ENCODE measurements at places on chromosomes 12 and 14.

DNA sequence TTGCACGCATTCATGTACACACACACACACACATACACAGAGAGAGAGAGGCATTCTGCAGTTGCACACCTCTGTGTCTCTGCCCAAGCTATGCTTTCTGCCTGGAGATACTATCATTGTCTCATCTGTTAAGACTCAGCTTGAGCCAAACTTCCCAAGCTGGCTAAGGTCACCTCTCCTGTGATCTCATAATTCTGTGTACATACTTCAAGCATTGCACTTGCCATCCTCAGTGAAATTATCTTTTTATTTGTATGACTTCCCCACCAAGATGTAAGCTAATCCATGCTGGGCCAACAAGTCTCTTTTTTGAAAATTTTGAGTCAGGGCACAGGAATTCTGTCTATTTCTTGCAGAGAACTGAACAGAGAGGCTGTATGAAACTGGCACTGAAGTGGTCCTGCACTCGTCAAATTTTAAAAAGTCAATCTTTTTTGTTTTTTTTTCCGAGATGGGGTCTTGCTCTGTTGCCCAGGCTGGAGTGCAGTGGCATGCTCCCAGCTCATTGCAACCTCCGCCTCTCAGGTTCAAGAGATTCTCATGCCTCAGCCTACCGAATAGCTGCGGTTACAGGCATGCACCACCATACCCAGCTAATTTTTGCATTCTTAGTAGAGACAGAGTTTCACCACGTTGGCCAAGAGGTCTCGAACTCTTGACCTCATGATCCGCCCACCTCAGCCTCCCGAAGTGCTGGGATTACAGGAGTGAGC is 44.3 kb downstream of the TMTC1 start:
- no peak for DNase-seq

GRCh38 chr12:108357834-108358579 is 18.9 kb upstream of the CMKLR1 start:
- no peak for DNase-seq

- DNase-seq: no peak
Observed at GRCh38 chr12:27840229-27840999, 60.4 kb upstream of the MANSC4 start.

GRCh38 chr12:52221912-52222457 is 11.1 kb upstream of the KRT7 start:
- peak; percentile 33 for DNase-seq

DNA sequence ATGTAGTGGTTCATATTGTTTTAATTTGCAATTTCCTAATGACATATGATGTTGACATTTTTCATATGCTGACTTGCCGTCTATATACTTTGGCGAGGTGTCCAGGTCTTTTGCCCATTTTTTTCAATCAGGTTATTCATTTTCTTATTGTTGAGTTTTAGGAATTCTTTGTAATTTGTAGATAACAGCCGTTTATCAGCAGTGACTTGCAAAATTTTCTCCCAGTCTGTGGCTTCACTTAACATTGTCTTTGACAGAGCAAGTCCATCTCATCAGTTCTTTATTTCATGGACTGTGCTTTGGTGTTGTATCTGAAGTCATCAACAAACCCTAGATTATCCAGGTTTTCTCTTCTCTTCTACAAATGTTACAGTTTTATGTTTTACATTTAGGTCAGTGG is 12.6 kb upstream of the KLHDC2 start:
- no peak for DNase-seq

DNA sequence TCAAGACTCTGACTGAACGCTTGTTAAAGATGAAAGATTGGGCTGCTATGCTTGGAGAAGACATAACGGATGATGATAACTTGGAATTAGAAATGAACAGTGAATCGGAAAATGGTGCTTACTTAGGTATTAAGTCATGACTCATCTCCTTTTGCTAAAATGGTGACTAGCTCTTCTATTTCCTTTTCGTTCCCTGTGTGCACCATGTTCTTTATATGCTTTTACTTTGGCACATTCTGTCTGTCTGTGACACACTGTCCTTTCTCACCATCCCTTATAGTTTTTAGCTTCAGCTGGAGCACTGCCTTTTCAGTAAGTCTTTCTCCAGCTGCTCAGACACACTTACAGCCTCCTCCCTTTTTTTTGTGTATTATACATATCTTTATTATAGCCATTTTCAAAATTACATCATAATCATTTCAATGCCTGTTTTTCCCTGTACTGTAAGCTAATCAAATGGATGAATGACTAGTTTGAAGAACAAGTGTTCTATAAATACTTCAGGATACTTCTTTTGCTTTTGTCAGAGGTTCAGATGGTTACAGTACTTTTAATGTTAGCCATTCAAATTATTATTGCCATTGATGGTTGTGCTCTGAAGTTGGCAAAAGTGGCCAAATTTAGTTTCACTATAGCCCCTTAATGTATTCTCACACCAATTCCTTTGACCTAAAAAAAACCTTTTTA is 68.6 kb downstream of the MIA2 start:
- DNase-seq: no peak

DNA sequence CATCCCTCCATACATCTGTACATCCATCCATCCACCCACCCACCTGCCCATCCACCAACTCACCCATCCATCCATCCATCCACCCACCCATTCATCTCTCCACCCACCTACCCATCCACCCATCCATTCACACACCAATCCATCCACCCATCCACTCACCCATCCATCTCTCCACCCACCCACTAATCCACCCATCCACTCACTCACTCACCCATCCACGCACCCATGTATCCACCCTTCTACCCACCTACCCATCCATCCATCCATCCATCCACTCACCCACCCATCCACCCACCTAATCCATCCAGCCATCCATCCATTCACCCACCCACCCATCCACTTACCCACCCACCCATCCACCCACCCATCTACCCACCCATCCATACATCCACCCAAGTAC is 16.2 kb downstream of the GALNT9 start:
- DNase-seq: no peak

- no peak for DNase-seq
Observed at GRCh38 chr14:28570391-28570790, 196.2 kb upstream of the FOXG1 start.

GRCh38 chr12:64007853-64008252 is 163.4 kb downstream of the SRGAP1 start:
- no peak for DNase-seq

GRCh38 chr12:119157528-119157927 is 21.2 kb upstream of the HSPB8 start:
- DNase-seq: no peak

DNA sequence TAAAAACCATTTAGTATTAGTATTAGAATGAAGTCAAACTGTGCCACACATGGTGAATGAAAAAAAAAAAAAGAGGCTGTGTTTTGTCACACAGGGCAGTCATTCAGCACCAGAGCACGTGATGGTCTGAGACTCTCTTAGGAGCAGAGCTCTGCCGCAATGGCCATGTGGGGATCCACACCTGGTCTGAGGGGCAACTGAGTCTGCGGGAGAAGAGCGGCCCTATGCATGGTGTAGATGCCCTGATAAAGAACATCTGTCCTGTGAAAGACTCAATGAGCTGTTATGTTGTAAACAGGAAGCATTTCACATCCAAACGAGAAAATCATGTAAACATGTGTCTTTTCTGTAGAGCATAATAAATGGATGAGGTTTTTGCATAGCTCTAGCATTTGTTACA is 12.2 kb upstream of the BDKRB1 start:
- no peak for DNase-seq

DNA sequence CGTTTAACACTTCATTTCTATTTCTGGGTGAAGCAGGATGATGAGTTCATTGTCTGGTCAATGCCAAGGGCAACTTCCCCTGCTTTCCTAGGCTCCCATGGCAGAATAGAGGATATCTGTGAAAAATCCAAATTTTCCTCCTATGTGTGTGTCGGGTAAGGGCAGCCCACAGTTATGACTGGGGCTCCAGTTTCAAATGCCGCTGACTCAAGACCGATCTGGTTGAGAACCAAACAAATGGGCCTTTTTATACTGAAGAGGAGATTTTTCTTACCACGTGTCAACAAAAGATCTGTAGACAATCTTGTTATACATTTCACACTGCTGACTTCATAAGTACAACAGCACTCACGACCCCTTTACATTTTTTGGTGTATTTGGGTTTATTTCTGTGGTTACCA is 120.8 kb downstream of the CHST11 start:
- DNase-seq: no peak

DNA sequence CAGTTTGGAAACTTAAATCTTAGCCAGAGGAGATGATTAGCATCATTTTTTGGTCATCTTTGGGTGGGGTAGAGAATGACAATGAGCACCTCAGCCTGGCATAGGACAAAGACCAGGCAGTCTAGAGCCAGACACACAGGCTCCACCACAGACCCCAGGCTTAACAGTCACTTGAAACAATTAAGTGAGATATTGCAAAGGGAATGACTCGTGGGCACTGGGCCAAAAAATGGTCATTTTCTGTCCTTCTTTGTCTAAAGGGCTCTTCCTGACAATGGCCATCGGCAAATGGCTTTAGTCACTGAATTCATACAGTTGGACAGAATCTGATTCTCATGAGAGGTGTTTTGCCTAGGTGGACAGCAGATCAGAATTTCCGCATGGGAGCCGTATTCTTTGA is 78.0 kb upstream of the DICER1 start:
- no peak for DNase-seq

DNA sequence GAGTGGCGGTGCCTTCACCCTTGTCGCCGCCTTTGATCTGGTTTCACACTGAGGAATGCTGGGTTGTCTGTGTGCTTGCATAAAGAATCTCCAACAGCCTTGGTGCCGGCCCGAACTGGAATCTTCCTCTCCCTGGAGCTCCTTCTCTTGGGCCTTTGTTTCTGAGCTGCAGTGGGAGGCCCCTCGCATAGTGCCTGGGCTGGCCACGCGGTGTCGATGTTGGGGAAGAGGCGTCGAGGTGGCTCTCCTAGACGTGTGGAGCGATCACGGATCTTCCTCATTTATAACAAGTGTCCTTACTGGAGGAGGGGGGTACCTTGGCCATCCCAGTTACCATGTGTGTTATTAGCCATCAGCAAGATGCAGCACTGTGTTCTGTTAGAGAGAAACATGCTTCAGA is 60.6 kb downstream of the ADGRD1 start:
- no peak for DNase-seq

DNA sequence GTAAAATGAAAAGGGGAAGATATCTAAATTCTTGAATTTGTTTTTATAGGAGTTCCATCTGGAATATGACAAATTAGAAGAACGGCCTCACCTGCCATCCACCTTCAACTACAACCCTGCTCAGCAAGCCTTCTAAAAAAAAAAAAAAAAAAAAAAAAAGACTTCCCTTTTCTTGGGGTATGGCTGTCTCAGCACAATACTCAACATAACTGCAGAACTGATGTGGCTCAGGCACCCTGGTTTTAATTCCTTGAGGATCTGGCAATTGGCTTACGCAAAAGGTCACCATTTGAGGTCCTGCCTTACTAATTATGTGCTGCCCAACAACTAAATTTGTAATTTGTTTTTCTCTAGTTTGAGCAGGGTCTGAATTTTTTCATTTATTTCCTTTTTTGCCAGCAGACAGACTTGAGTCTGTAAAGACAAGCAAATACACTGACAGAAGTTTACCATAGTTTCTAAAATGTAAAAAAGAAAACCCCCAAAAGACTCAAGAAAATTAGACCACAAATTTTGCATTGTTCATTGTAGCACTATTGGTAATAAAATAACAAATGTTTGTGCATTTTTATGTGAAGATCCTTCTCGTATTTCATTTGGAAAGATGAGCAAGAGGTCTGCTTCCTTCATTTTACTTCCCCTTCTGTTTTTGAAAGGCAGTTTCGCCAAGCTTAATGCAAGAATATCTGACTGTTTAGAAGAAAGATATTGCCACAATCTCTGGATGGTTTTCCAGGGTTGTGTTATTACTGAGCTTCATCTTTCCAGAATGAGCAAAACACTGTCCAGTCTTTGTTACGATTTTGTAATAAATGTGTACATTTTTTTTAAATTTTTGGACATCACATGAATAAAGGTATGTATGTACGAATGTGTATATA is 12.1 kb upstream of the KCNMB4 start:
- no peak for DNase-seq

GRCh38 chr12:122395319-122395718 is 27.1 kb downstream of the CLIP1 start:
- peak; percentile 55 for DNase-seq

DNA sequence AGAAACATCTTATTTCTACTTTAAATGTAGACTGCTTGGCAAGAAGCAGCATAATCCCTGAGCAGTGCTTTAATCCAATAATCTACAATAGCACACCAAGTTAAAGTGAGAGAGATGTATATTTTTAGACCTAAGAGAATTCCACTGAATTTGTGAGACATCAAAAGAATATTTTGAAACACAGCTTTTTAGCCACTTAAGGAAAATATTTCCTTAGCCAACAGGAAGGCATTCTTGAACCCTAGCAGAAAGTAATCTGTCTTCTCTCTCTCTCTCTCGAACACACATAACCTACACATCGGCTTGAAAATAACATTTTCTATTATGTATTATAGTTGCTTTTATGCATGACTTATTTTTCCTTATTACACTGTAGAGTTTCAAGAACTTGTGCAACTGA is 34.0 kb downstream of the KITLG start:
- DNase-seq: no peak

DNA sequence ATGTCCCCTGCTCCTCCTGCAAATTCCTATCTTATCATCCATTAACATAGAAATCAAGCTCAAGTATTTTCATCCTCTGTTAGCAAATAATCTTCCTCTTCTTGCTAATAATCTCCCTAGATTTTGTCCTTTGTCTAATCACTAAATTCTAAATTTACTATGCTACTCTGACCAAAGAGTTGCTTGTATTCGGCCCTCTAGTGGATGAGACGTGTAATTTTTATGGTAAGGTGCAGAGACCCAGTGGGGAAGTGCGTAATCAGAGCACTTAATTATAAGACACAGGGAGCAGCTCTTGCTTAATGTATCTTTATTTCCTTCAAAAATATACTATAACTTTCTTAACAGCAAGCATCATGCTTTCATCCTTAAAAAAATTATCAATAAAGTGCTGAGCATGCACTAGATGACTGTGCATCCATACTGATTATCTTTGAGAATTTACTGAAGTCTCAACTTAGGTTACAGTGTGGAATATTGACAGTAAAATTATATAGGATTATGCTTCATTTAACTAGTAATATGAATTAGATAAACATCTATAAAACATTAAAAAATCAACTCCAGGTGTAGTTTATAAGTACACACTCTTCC is 212.6 kb downstream of the SLC16A7 start:
- DNase-seq: peak; percentile 37

GRCh38 chr12:98471085-98471484 is 44.3 kb upstream of the TMPO start:
- DNase-seq: no peak

- DNase-seq: no peak
Observed at GRCh38 chr12:77122661-77123060, 57.3 kb upstream of the E2F7 start.

DNA sequence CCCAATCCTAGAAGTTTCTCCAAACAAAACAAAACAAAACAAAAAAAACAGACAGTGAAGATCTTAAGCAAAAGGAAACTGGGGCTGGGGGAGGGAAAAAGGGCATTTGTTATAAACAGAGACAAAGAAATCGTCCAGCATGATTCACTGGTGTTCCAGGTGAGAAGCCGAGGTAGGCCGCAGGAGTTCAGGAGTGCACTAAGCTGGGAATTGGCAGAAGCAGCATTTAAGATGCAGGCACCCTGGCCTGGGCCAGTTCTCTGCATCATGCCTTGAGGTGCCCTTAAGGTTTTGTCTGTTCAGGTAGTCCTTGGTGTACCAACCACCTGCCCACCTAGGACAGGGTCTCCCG is 11.2 kb downstream of the TBX3 start:
- no peak for DNase-seq

Data from SW 1271 (cell line).